ENCODE measurements at places on chromosomes 6 and 20. TPM values are rescaled to one million over a fixed set of nuclear protein-coding genes. Genes with fewer than 3 reads are reported as not detected.

MEI4 gene
- total RNA-seq, result not detected

GSTA3 gene
- 12.4 TPM for total RNA-seq

CASS4 gene
- total RNA-seq, result 0.47 TPM

COL20A1 gene
- not detected for total RNA-seq

TNXB gene
- total RNA-seq, result 25.7 TPM

ZNF334 gene
- 0.76 TPM for total RNA-seq

Data from suprapubic skin (tissue), 4 donors.